ENCODE measurements at places on chromosomes 7 and 10.

DNA sequence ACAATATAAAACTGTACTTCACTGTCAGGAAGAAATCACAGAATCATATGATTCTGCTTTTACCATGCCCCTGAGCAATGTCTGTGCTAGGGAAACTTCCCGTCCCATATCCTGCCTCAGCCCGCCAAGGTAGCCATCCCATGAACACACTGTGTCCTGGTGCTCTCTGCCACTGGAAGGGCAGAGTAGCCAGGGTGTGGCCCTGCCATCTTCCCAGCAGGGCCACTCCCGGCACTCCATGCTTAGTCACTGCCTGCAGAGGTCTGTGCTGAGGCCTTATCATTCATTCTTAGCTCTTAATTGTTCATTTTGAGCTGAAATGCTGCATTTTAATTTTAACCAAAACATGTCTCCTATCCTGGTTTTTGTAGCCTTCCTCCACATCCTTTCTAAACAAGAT is 31.8 kb downstream of the AP3M1 start:
- DNase-seq = no peak

DNA sequence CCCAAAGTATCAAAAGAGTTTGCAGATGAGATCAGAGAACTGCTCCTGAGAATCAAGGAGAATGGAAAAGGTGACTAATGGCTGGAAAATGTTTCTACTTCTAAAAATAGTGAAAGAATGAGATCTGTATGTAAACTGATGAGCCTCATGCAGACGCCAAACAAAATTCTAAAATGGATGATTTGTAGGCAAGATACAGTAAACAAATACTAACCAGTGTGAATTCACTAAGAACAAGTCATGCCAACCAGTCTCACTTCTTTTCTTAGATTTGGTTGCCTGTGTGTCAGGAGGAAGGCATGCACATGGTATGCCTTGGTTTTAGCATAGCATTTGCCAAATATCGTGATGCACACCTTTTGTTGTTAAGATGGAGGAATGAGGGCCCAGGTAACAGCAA is 94.9 kb upstream of the PIK3CG start:
- DNase-seq = peak; percentile 94

GRCh38 chr10:102614888-102615287 is 29.4 kb upstream of the TRIM8 start:
- DNase-seq = no peak

DNA sequence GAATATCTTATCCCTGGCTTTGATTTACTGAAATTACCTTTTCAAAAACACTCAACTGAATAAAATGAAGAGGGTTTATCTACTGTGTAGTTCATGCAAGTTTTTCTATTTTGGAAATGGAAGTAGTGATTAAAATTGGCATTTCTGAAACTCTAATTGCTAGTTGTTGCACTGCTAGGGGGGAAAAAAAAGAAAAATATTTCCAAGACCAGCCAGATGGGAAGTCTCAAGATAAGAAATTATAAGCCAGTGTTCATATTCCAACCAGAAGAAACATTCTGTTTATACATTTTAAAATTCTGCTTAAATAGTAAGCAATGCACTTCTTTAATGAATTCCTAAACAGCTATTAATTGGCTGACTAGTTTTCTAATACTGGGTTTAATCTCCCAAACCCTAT is 9.4 kb upstream of the ADO start:
- DNase-seq = no peak

DNA sequence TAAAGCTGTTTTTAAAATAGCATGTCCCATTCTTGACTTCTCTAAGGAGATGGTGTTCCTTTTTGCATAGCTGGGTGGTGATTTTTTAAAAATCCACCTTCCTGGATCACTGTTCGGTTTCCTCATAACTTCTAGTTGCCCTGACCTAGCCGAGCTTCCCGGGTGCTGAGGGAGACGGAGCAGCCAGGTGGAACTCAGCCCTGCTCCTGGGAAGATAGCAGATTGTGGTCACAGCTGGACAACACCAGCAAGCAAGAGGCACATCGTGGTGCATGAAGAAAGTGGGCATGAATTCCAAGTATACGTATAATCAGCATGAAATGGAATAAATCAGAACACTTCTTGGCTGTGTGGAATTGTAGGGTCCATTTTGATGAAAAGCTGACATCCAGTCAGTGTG is 73.5 kb upstream of the RSU1 start:
- DNase-seq = no peak

- DNase-seq = no peak
Measured at GRCh38 chr7:15440482-15440881, 121.3 kb downstream of the AGMO start.

DNA sequence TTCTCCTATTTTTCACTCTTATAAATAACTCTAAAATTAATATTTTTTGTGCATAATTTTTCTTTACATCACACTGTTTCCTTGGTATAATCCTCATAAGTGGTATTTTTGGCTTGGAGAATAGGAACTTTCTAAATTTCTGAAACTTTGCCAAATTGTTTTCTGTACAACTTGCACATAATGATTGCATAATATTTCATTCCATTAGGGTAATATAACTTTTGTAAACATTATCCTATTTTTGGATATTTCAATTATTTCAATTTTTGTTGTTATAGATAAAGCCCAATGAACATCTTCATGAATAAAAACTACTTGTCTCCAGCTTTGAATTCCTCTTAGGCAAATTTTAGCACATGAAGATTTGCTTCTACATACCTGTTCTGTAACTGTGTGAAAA is 135.9 kb downstream of the ELAPOR2 start:
- no peak for DNase-seq

DNA sequence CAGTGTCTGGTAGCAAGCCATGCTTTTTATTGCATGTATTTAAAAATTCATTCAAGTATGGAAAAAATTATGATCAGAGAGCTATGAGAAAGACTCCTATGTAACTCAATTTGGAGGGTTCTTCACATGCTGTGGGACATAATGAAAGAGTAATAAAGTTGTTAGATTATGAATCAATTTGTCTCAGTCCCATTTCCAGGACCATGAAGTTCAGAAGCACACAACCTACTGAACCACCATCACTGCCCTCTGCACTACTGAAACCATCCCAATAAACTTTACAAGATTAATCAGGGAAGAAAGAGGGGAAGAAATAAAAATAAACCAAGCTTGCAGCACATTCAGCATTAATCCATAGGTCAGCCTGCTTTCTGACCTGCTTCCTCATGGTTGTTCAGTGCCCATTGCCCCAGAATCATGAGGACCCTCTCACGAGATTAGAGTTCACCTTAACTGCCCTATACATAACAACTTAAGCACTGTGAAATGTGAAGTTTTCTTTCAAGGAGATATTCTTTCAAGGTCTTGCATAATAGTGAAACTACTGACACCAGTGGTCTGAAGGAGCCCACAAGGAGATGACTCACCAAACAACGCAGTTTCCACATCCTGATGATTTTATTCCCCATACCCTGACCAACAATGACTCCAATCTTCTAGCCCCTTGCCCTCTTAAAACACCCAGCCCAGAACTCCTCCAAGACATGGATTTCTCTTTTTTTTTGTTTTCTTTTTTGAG is 171.5 kb upstream of the ADCY1 start:
- DNase-seq = peak; percentile 80

- DNase-seq = peak; percentile 34
Measured at GRCh38 chr7:102273749-102274712, 12.6 kb upstream of the SH2B2 start.

GRCh38 chr10:30915146-30915545 is 116.5 kb downstream of the ZNF438 start:
- DNase-seq = peak; percentile 55

DNA sequence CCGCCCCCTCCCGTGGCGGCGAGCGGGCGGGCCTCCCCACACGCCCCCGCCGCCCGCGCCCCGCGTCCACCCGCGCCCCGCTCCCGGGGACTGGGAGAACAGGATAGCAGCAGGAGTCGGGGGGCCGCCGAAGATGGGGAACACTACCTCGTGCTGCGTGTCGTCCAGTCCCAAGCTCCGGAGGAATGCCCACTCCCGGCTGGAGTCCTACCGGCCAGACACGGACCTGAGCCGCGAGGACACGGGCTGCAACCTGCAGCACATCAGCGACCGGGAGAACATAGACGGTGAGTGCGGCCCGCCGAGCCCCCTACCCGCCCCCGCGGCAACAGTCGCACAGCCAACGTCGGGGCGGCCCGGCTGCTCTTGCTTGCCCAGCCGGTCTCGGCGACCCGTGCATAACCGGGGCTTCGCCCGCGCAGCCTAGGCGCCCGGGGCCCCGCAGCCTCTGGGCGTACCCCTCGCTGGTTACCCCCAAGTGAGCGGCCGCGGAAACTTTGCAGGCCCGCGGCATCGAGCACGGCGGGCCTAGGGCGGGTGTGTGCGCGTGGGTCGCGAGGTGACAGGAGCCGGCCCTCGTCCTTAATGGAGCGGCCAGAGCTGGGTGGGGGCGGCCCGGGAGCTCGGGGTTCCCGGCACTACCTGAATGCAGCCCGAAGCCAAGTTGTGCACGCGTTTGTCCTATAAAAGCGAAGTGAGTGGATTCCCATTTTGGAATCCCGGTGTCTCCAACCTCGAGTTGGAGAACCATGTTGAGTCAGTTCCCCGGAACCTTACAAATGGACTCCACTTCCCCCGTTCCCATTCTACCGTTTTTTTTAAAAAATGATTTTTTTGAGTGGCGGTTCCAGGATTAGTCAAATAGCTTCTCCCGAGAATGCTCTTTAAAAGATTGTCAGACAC is 863 bp downstream of the CCNY start:
- peak; percentile 12 for DNase-seq

DNA sequence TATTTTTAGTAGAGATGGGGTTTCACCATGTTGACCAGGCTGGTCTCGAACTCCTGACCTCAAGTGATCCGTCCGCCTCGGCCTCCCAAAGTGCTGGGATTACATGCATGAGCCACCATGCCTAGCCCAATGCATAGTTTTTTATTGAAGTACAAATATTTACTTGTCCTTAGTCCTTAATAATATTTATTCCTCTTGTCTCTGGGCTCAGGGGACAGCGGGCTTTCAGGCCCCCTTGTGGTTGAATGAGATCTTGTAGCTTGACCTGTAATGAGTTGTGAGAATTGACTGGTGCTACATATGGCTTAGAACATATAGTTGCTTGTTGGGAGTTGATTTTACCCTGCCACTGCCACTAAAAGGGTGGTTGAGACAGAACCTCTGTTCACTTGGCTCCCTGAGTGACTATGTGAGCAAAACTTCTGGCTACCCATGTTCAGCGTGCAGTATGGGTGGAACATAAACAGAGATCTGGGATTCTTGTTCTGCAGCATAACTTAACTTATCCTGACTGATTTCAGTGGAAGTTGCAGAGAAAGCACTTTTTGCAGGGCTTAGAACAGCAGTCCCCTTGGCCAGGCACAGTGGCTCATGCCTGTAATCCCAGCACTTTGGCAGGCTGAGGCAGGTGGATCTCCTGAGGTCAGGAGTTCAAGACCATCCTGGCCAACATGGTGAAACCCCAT is 14.9 kb downstream of the CCL26 start:
- peak; percentile 42 for DNase-seq

DNA sequence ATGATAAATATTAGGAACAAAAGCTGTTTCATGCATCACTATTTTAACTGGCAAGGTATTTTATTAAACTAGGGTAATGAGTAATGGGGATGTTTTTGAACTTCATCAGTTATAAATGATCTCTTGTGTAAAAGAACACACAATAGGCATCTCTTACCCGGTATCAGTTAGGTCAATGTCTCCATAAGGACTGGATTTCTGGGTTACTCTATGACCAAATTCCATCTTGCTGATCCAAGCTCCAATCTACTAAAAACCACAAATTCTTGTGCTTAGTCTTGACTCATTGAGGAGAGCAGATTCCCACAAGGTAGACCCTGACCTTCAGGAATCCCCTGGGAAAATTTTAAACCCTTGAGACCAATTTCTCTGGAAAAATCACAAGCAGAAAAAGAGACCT is 1167.7 kb downstream of the XPNPEP1 start:
- peak; percentile 76 for DNase-seq

DNA sequence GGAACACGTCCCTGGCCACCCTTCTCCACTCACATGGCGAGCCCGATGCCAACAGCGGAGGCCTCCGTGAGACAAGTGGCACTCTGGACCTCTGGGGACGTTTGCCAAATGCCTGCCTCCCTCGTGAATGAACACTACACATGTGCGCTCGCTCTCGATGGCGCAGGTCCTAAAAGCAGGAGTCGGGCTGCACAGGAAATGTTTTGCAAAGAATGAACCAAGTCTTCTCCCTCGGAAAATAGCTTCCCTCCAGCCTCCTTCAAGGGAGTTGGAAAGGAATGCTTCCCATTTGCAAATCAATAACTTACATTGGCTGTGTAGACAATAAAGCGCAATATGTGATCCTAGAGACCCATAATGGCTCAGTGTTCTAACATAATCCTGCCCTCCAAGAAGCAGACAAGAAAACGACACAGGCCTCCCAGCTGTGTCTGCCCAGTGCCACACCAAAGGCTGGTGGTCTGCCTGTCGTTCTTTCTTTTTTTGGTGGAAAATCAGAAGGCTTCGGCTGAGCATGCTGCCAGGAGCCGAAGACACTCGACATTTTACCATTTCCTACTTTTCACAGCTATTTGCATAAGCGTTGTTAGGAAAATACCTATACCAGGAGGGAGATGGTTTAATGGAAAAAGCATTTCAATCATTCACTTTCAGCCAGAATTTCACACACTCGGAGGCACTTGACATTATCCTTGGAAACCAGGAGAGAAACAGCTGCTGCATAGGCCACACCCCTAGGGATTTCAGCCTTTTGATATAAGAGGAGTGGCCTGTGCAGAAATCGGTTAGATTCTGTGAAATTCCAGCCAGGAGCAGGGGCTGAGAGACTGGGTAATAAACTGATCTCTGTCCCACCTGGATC is 38.4 kb downstream of the ATXN7L1 start:
- DNase-seq = no peak

GRCh38 chr10:25641595-25641994 is 292.4 kb upstream of the MYO3A start:
- no peak for DNase-seq

DNA sequence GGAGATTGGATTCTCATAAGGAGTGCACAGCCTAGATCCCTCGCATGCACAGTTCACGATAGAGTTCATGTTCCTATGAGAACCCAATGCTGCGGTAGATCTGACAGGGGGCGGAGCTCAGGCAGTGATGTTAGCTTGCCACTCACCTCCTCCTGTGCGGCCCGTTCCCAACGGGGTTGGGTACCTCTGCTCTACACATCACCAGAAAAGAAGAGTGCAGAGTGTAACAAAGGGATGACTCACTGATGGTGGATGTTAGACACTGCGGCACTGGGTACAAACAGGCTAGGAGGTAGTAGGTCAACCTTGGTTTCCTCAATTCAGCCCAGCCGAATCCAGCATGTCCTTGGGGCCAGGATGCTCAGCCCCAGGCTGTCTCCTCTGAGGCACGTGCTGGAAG is 66.8 kb upstream of the CHST15 start:
- no peak for DNase-seq

- no peak for DNase-seq
Measured at GRCh38 chr7:2299870-2300512, 14.2 kb downstream of the SNX8 start.

DNA sequence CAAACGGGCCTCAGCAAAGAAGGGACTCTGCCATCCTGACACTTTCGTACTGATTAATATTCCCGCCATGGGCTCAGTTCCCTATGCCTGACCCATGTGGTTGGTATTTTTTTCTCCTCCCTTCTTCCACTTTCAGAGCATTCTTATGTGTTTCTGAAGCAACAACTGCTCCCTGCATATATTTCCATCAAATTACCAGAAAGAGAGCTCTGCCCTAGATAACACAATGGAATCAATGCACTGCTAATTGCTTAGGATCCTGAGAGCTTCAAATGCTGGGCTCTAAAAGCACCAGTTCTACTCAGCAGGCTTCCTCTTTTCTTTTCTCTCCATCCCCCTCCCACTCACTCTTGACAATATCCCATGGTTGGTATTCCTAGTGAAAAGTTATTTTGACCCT is 5.3 kb downstream of the TECTB start:
- DNase-seq = no peak

Data from fibroblast of skin of right quadriceps (primary cell).